ENCODE measurements at places on chromosomes 7 and 10. TPM values are rescaled to one million over a fixed set of nuclear protein-coding genes. Genes with fewer than 3 reads are reported as not detected.

NUTM2E gene
- polyA plus RNA-seq = 0.65 TPM

HEPACAM2 gene
- 0.18 TPM for polyA plus RNA-seq

CCDC3 gene
- 15.8 TPM for polyA plus RNA-seq

ITIH2 gene
- polyA plus RNA-seq = 2.0 TPM

GPR26 gene
- not detected for polyA plus RNA-seq

FAM131B gene
- 2.0 TPM for polyA plus RNA-seq

ACBD7 gene
- polyA plus RNA-seq = 0.80 TPM

AQP1 gene
- polyA plus RNA-seq = 89.6 TPM

NKX2-3 gene
- not detected for polyA plus RNA-seq

NPC1L1 gene
- 0.08 TPM for polyA plus RNA-seq

UNCX gene
- not detected for polyA plus RNA-seq

ANAPC16 gene
- 147 TPM for polyA plus RNA-seq

TAS2R41 gene
- not detected for polyA plus RNA-seq

DRGX gene
- polyA plus RNA-seq = not detected

CFAP70 gene
- polyA plus RNA-seq = not detected

ODAD2 gene
- polyA plus RNA-seq = 1.1 TPM

LOXL4 gene
- 11.1 TPM for polyA plus RNA-seq

FAM25C gene
- not detected for polyA plus RNA-seq

PRRT4 gene
- 28.8 TPM for polyA plus RNA-seq

SPDYE16 gene
- polyA plus RNA-seq = not detected

LIPJ gene
- polyA plus RNA-seq = not detected

PRLHR gene
- not detected for polyA plus RNA-seq

ACHE gene
- polyA plus RNA-seq = 18.9 TPM

DNAAF5 gene
- polyA plus RNA-seq = 23.3 TPM

GRK5 gene
- 20.9 TPM for polyA plus RNA-seq

DENND11 gene
- 13.8 TPM for polyA plus RNA-seq

NXPH1 gene
- polyA plus RNA-seq = not detected

GSTK1 gene
- 85.1 TPM for polyA plus RNA-seq

STN1 gene
- polyA plus RNA-seq = not detected

PLEKHS1 gene
- polyA plus RNA-seq = 0.07 TPM

PDK4 gene
- 21.0 TPM for polyA plus RNA-seq

PLAU gene
- polyA plus RNA-seq = 27.2 TPM

CYP3A7 gene
- 1.1 TPM for polyA plus RNA-seq

ERVW-1 gene
- 0.90 TPM for polyA plus RNA-seq

ZYX gene
- 238 TPM for polyA plus RNA-seq

CPA1 gene
- 3.9 TPM for polyA plus RNA-seq

TM9SF3 gene
- not detected for polyA plus RNA-seq

MYL10 gene
- not detected for polyA plus RNA-seq

RSPH10B gene
- 0.60 TPM for polyA plus RNA-seq

ABCB8 gene
- 24.9 TPM for polyA plus RNA-seq

PON1 gene
- polyA plus RNA-seq = 0.39 TPM

UTF1 gene
- not detected for polyA plus RNA-seq

IGF2BP3 gene
- 22.1 TPM for polyA plus RNA-seq

C10orf62 gene
- 0.18 TPM for polyA plus RNA-seq

ANKRD30A gene
- polyA plus RNA-seq = not detected

POU6F2 gene
- 0.06 TPM for polyA plus RNA-seq

Data from muscle of arm (tissue), 14 donors.